ENCODE measurements at places on chromosomes 4 and X. TPM values are rescaled to one million over a fixed set of nuclear protein-coding genes. Genes with fewer than 3 reads are reported as not detected.

BGN gene
- 0.37 TPM for total RNA-seq

FOXO4 gene
- 6.8 TPM for total RNA-seq

ZBTB49 gene
- total RNA-seq = 20.2 TPM

FAM47A gene
- total RNA-seq = not detected

TLR10 gene
- total RNA-seq = not detected

IGSF1 gene
- 9.6 TPM for total RNA-seq

HELT gene
- total RNA-seq = not detected

SYTL4 gene
- total RNA-seq = 0.39 TPM

CASK gene
- 85.4 TPM for total RNA-seq

OPRPN gene
- not detected for total RNA-seq

ADGRG4 gene
- not detected for total RNA-seq

TRIM61 gene
- not detected for total RNA-seq

Data from neural progenitor cell (in vitro differentiated cells).